ENCODE measurements at places on chromosomes 1 and 21.

DNA sequence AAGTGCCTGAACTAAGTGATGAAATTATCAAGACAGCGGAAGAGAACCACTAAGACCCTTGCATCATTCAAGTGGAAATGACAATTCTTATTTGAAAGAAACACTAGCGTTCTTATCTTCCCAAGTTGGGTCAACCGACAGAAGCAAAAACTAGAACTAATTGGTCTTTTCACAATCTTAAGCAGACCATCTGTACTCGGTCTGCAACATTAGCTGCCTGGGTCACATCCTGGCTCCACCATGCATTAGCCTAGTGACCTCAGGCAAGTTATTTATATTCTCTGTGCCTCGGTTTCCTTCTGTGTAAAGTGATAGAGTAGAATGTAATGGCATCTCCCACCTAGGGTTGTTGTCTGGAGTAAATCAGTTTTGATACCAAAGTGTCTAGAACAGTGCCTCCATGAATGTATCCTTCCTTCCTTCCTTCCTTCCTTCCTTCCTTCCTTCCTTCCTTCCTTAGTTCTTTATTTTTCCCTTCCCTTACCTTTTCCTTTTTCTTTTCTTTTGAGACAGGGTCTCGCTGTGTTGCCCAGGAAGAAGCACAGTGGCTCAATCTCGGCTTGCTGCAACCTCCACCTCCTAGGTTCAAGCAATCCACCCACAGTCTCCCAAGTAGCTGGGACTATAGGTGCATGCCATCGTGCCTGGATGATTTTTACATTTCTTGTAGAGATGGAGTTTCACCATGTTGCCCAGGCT is 6.0 kb downstream of the COLGALT2 start:
- DNase-seq, result no peak

DNA sequence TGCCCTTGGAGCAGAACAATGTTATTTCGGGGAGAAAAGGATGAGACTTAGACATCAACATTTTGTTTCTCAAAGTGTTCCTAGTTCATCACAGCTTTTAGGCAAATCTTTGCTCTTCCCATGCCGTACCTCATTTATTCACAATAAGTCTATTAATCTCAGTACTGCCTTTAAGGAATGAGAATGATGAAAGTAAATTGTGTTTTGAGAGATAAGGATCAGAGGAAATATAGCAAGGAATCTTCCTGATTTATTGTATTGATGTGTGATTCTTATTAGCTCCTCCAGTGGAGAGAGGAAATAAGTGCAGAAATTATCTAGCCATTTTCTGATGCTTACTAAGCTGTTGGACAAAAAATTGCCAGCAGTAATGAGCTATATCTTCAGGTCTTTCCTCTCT is 2.0 kb downstream of the POLR3C start:
- no peak for DNase-seq

DNA sequence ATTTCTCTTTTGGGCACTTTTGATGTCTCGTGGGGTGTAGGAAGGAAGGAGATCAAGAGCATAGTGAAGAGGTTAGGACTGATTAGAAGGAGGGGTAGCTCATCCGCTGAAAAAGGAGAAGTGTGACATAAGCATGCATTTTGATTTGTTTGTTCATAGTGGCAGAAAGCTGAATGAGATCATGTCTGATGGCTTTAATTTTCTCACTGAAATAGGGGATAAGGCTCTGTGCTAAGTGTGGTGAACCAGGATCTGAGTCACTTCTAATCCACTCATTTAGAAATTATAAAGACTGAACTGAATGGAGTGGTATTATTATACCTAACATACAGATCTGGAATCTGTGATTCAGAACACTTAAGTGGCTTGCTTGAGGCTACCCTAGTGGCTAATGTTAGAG is 344.5 kb downstream of the PDE4B start:
- DNase-seq, result no peak

- DNase-seq, result no peak
Measured at GRCh38 chr1:197907846-197908616, 5.6 kb downstream of the C1orf53 start.

GRCh38 chr1:230026139-230026538 is 40.9 kb upstream of the GALNT2 start:
- DNase-seq, result no peak

GRCh38 chr21:41808846-41809245 is 42.0 kb upstream of the RIPK4 start:
- no peak for DNase-seq

- peak; percentile 39 for DNase-seq
Measured at GRCh38 chr1:247373721-247374141, 42.1 kb upstream of the ZNF496 start.

DNA sequence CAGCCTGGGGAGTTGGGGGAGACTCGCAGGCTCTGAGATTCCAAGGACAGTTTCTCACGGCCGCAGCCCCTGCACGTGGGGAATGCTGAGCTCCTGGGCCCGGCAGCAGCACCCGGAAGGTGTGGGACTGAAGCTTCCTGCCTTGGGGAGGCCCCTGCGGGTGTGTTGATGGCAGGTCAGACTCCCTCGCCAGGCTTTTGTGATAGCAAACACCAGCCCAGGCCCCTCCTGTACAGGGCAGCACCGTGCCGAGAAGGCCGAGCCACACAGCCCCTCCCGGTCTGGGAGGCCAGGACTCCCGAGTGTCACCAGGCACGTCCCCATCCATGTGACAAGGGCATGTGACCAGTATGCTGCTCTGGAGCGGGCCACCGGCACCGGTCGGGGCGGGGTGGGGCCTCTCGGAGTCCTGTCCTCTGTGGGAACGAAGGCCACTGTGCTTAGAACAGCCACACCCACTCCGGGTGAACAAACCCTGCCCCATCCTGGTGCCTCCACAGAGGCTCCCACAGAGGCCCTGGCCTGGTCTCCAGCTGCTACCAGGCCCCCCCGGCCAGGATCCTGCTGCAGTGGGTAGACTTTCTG is 31.1 kb upstream of the ARHGEF16 start:
- DNase-seq, result no peak

GRCh38 chr1:65109487-65109886 is 38.5 kb upstream of the AK4 start:
- no peak for DNase-seq

DNA sequence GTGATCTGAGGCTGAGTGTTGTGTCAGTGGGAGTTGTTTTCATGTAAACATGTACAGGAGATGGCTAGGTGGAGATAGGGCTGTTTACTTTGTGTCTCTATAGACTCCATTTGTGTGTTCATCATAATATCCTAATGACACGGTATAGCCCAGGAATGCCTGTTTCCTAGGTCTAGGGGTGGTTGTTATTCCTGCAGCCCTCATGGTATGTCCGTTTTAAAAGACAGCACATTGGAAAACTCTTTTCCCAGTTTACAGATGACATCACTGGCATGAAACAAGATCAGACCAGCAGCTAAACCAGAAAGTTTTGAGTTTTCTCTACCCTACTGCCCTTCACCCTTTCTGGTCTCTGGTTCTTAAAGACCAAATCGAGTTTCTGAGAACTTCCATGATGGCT is 227.3 kb upstream of the TMEM51 start:
- DNase-seq, result no peak

DNA sequence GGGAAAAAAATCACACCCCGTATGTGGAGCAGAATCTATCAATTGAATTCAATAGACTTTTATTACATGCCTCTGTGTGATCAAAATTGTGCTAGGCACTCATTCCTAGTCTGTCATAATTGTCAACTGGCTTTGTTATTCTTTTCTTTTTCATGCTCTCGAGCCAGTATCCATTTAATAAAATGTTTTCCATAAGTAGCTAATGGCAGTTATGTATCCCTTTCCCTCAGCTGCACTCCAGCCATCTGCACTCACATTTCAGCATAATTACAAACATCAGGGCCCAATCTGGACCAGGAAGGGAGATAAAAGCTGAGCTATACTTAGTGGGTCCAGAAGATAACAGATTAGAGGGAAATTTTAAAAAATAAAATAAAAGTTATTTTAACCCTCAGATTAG is 15.9 kb downstream of the RGS5 start:
- no peak for DNase-seq

- DNase-seq, result no peak
Measured at GRCh38 chr1:179154437-179154836, 72.6 kb downstream of the TOR3A start.

GRCh38 chr1:83905315-83905907 is 93.5 kb downstream of the TTLL7 start:
- peak; percentile 14 for DNase-seq

GRCh38 chr1:37862330-37862729 is 2.9 kb upstream of the MTF1 start:
- DNase-seq, result no peak

DNA sequence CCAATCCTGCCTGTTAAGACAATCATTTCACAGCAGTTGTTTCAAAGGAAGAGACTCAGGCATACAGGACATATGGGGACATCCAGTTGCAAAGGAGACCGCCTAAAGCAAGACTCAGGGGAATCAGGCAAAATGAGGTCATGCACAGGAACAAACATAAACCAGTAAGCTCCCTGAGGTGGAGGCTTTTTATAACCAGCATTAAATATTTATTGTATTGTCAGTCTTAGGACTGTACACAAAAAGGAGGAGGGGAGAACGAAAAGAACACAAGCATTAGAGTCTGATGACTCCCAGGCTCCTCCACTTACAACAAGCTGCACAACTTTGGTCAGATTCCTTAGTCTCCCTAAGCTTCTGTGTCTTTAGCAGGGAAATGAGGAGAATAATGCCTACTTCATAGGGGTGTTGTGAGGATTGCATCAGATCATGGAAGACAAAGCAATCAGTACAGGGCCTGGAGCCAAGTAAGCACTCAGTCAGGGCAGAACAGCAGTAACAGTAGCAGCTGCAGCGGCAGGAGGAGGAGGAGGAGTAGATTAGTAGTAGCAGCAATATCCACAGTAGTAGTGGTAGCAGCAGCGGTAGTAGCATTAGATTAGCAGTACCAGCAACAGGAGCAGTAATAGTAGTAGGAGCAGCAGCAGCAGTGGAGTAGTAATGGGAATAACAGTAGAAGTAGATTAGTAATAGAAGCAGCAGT is 54.2 kb upstream of the SPATA6 start:
- no peak for DNase-seq

GRCh38 chr1:201903135-201903534 is 14.4 kb downstream of the SHISA4 start:
- no peak for DNase-seq

DNA sequence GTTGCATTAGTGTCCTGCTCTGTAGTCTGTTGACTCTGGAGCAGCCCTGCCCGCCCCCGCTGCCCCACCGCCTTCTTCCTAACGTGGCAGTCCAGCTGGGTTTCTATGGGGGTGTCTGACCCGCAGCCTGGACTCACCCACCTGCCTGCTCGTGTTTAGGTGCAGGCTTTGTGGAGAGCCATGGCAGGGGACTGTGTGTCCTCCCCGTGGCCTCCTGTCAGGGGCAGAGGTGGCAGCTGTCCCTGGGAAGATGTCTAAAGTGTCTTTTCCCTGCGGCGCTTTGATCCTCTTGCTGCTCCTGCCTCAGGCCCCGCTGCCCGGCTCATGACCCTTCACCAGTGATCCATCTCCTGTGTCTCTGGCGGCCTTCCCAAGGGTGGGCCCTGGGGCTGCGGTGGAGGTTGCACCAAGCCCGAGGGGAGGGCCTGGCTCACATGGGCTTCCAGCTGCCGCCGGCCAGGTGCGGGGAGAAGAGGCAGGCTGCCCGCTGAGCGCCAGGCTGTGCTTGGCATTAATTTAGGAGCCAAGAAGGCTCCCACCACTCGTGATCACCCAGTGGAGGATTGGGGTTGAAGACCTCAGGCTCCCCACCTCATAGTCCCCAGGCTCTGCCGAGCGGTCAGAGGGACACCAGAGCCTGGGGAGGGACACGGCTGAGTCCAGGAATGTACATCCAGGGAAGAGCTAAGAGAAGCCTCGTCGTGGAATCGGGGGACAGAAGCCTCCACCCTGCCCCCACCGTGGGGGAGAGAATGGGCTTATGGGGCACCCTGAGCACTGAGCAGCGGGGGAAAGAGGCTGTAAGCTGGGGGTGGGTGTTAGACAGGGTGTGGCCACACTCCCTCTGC is 44.1 kb downstream of the COL18A1 start:
- no peak for DNase-seq

- DNase-seq, result no peak
Measured at GRCh38 chr1:158607296-158607695, 2.2 kb downstream of the OR10Z1 start.

- DNase-seq, result no peak
Measured at GRCh38 chr1:84998642-84999280, 1.8 kb upstream of the MCOLN2 start.

- DNase-seq, result no peak
Measured at GRCh38 chr1:971751-972506, 5.6 kb downstream of the PLEKHN1 start.

DNA sequence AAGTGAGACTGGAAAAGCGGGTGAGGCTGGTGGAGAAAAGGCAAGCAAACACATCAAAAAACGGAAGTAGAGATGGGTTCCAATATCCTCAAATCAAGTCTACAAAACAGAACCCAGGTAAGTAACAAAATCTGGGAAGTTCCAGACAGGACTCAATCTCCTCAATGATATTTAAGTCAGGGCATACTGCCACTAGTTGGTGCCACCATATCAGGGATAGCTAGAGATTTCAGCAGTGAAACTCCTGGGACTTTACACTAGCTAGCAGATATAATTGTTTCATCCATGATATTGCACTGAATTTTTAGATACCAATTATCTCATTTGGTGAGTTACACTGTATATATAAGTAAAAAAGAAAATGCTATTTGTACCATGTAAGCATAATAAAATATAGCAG is 52.0 kb downstream of the EYA3 start:
- no peak for DNase-seq

DNA sequence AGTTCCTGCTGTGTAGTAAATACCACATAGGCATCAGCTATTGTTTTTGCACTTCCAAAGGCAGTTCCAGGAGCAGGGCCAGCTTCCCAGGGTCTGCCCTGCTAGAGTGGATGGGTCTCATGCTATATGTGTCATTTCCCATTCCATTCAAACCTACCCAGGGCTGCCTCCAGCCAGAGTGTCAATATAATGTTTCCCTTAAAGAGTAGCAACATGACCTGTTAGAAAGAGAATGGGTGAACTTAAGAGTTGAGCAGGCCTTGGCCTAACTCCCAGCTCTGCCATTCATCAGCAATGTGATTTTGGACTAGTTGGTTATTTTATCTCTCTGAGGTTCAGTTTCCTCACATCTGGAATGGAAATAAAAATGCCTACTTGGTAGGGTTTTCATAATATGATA is 44.9 kb downstream of the RAB3B start:
- DNase-seq, result no peak

- DNase-seq, result no peak
Measured at GRCh38 chr1:44842486-44842861, 579 bp downstream of the PTCH2 start.

DNA sequence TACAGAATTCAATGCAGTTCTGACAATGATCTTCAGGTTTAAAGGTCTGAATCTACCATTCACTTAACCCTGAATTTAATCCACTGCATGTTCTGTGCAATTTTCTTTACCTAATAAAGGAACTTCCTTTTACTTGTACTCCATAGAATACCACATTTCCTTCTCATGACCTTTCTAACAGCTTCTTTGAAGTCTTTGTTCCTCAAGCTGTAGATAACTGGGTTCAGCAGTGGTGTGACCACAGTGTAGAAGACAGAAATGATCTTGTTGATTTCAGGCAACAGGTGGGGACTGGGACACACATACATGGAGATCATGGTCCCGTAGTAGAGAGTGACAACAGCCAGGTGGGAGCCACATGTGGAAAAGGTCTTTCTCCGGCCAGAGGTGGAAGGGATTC is 878 bp downstream of the OR11L1 start:
- no peak for DNase-seq

GRCh38 chr1:230463326-230463725 is 37.2 kb upstream of the PGBD5 start:
- DNase-seq, result no peak
